GM12878 (cell line): ENCODE measurements at places on chromosomes 4 and X. TPM values are rescaled to one million over a fixed set of nuclear protein-coding genes. Genes with fewer than 3 reads are reported as not detected.

Gene WDR45
- polyA plus RNA-seq = 22.1 and 25.3 TPM in 2 replicates

Gene WNK3
- polyA plus RNA-seq = 0.06 TPM in 1 of 2 replicates, not detected in the other

Gene FGF16
- polyA plus RNA-seq = not detected in 2 replicates

Gene KIAA0232
- polyA plus RNA-seq = 10.0 and 15.1 TPM in 2 replicates

Gene PNCK
- polyA plus RNA-seq = not detected in 2 replicates

Gene SSX2
- not detected in 2 replicates for polyA plus RNA-seq

Gene FNIP2
- polyA plus RNA-seq = 0.12 and 0.14 TPM in 2 replicates

Gene CFAP99
- not detected in 2 replicates for polyA plus RNA-seq

Gene DGKK
- 0.03 TPM in 1 of 2 replicates, not detected in the other for polyA plus RNA-seq

Gene YTHDC1
- polyA plus RNA-seq = 25.6 and 31.0 TPM in 2 replicates

Gene MED28
- 64.5 and 75.6 TPM in 2 replicates for polyA plus RNA-seq

Gene CPLX1
- polyA plus RNA-seq = 0.13 and 0.16 TPM in 2 replicates

Gene FAM53A
- polyA plus RNA-seq = 0.20 and 0.32 TPM in 2 replicates

Gene DDX53
- not detected in 2 replicates for polyA plus RNA-seq

Gene TRAM1L1
- not detected in 2 replicates for polyA plus RNA-seq

Gene ADGRG2
- polyA plus RNA-seq = 0.03 and 0.05 TPM in 2 replicates

Gene TRIM61
- polyA plus RNA-seq = 8.5 and 10.9 TPM in 2 replicates

Gene PAK3
- polyA plus RNA-seq = not detected in 2 replicates

Gene PAQR3
- polyA plus RNA-seq = 4.8 and 8.1 TPM in 2 replicates

Gene DAPP1
- polyA plus RNA-seq = 57.5 and 58.9 TPM in 2 replicates

Gene SUPT20HL1
- not detected in 2 replicates for polyA plus RNA-seq

Gene SOD3
- polyA plus RNA-seq = not detected in 2 replicates

Gene ATP1B4
- polyA plus RNA-seq = not detected in 2 replicates

Gene RHOXF2
- not detected in 2 replicates for polyA plus RNA-seq

Gene ARHGAP24
- polyA plus RNA-seq = 0.29 and 0.35 TPM in 2 replicates

Gene C1QTNF7
- not detected in 2 replicates for polyA plus RNA-seq
